ENCODE measurements at places on chromosomes 2 and 18.

GRCh38 chr2:27977731-27978312, 87.3 kb downstream of the BABAM2 start:
- DNase-seq: no peak

GRCh38 chr2:183898641-183899040, 699.7 kb upstream of the ZNF804A start:
- no peak for DNase-seq

DNA sequence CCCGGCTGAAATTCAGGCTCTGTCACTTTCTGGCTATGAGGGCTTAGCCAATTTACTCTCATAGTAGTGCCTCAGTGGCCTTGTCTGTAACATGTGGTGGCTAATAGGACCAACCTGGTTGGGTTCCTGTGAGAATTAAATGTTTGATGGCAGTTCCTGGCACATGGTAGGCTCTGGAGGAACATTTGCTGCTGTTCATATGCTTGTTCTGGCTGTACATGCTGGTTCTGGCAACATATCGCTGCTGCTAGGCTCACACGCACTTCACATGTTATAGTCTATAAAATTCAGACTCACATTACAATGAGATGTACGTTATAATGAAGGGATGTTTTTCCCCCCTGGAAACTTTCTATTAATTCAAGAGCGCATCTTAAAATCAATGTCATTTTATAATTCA, 417.7 kb upstream of the GYPC start:
- no peak for DNase-seq

GRCh38 chr2:43508209-43508608, 87.6 kb downstream of the THADA start:
- DNase-seq: no peak

DNA sequence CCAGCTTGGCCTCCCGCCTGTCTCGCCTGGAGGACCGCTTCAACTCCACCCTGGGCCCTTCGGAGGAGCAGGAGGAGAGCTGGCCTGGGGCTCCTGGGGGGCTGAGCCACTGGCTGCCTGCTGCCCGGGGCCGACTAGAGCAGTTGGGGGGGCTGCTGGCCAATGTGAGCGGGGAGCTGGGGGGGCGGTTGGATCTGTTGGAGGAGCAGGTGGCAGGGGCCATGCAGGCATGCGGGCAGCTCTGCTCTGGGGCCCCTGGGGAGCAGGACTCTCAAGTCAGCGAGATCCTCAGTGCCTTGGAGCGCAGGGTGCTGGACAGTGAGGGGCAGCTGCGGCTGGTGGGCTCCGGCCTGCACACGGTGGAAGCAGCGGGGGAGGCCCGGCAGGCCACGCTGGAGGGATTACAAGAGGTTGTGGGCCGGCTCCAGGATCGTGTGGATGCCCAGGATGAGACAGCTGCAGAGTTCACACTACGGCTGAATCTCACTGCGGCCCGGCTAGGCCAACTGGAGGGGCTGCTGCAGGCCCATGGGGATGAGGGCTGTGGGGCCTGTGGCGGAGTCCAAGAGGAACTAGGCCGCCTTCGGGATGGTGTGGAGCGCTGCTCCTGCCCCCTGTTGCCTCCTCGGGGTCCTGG, 3.7 kb upstream of the KHK start:
- DNase-seq: no peak

- DNase-seq: no peak
Observed at GRCh38 chr2:128217671-128218070, 101.0 kb downstream of the HS6ST1 start.

- no peak for DNase-seq
Observed at GRCh38 chr2:213098612-213099011, 52.8 kb downstream of the IKZF2 start.

GRCh38 chr2:190432567-190433231, 24.5 kb downstream of the MFSD6 start:
- no peak for DNase-seq

DNA sequence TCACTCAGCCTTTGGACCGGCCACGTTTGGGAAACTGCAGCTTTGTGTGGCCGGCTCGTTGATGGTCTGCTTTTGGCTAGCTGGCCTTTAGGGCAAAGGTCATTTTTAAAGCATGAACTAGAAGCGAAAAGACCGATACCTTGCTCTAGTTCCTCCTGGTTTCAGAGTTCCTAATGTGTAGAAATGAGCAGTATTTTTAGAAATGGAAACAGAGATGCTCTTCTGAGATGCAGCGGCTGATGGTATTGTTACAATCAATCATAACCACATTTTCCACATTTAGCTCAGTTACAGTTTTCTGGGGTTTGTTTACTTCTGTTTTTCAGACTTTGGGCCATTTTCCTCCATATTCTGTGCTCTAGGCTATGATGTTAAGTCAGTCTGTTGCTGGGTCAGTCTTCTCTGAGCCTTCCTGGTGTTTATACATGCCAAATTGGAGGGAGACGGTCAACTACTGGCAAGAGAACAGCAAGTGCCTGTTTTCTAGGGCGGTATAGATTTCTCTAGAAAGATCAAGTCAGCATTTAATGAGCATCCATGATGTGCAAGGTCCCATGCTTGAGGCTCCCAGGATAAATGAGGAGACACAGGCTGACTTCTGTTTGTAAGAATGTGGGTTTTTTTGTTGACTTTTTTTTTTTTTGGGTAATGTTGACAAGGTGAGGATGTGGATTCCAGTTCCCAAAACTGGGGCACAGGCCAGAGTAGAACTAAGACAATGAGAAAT, 28.0 kb downstream of the RNF144A start:
- DNase-seq: no peak

- no peak for DNase-seq
Observed at GRCh38 chr2:29463181-29463900, 348.1 kb downstream of the CLIP4 start.

GRCh38 chr2:85011747-85012146, 40.8 kb downstream of the KCMF1 start:
- no peak for DNase-seq

All from stimulated activated CD4-positive, alpha-beta T cell treated with anti-CD3 and anti-CD28 coated beads, Interleukin-1b, Interleukin-23, amount 100 ng/mL, for 1 hour (primary cell).